ENCODE measurements at places on chromosomes 1 and 21.

DNA sequence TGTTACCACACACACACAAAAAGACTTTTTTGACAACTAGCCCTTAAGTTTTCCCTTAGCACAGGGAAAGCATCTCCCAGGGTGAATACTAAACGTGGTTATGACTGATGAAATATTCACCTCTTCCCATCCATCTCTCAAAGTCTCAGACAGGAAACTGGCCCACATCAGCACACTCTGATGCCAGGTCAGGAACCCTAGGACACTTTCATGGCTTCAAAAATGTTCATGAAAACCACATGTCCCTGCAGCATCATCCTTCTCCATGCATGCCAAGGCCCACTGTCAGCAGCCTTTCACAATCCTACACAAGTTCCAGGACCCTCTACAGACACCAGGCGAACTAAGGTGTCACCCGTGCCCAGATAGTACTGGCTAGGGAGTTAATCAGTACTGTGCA lies 68.7 kb downstream of the DNTTIP2 start:
- no peak for DNase-seq

- DNase-seq = peak; percentile 5
Observed at GRCh38 chr1:7383671-7384520, 387.2 kb upstream of the VAMP3 start.

GRCh38 chr1:176811511-176812288 lies 348.7 kb downstream of the PAPPA2 start:
- no peak for DNase-seq

- DNase-seq = peak; percentile 26
Observed at GRCh38 chr1:220151454-220151853, 57.5 kb downstream of the IARS2 start.

DNA sequence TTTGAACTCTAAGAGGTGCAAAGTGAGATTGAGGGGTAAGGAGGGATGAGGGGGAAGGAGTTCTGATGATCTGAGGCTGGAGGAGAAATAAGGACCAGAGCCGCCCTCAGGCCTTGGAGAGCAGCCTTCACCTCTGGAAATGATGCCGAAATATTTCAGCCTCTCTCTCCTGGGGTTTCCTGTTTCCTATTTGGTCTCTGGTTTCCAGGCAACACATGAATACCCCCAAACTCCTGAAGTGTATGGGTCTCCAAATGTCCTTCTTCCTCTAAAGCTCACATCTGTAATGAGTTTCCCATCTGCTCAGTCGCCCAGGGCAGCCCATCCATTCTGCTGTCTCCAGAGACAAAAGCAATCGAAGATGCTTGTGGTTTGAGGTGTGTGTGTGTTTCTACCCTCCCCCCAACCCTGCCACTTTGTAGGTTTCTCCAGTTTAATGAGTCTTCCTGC lies 52.0 kb upstream of the FAM20B start:
- DNase-seq = no peak

DNA sequence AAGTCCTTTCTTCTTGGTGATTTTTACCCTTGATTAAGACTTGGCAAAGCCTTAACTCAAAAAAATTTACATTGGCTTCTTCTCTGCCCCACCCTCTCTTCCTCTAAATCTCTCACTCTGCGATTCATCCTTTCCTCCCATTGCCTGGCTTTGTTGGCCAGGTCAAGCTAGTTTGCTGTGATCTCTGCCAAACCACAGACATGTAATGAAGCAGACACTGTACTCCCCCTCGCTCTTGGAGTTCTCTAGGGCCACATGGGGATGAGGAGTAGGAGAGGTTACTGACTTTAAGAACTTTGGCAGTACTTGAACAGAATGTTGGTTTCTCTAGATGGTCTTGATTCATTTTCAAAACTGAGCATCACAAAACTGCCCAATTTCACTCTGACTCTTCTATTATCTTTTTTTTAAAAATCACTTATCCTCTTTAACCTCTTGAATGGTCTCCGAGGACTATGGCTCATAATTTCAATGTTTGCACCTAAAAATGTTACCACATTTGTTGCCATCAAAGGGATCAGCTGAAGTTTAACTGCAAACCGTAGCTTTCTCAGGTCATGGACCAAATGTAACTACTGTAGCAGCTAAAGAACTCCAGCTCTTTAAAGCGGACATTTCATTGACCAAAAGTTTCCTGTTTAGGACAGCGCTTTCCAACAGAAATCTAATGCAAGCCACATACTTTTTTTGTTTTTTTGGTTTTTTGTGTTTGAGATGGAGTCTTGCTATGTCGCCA lies 62.7 kb upstream of the IPO9 start:
- no peak for DNase-seq

- DNase-seq = peak; percentile 48
Observed at GRCh38 chr1:23530087-23530746, 816 bp downstream of the E2F2 start.

DNA sequence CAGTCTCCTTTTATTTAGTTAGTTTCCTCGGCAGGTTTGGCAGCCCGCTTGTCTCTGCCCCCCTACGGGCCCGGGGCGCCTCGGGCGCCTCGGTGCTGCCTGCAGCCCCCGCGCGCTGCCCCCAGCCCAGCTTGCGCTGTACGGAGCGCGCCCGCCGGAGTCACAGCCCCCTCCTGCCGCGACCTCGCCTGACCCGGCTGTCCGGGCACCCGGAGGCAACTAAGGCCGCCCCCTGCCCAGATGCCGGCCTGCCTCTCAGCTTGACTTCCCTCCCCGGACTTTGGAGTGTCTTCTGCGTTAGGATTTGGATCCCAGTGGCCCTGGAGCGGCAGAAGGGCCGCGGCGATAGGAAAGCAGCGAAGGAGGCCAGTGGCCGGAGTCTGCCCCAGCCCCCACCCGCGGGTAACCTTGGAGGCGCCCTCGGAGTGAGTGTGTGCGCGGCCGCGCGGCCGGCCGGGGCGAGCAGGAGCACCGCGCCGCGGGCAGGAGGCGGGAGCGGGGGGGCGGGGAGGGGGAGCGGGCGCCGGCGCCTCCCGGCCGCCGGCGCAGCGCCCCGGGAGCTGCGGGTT lies 7.6 kb downstream of the CDKN2C start:
- DNase-seq = peak; percentile 86

GRCh38 chr1:244097523-244098405 lies 46.7 kb downstream of the ZBTB18 start:
- DNase-seq = no peak

- peak; percentile 22 for DNase-seq
Observed at GRCh38 chr1:51491166-51491981, 27.7 kb downstream of the EPS15 start.

DNA sequence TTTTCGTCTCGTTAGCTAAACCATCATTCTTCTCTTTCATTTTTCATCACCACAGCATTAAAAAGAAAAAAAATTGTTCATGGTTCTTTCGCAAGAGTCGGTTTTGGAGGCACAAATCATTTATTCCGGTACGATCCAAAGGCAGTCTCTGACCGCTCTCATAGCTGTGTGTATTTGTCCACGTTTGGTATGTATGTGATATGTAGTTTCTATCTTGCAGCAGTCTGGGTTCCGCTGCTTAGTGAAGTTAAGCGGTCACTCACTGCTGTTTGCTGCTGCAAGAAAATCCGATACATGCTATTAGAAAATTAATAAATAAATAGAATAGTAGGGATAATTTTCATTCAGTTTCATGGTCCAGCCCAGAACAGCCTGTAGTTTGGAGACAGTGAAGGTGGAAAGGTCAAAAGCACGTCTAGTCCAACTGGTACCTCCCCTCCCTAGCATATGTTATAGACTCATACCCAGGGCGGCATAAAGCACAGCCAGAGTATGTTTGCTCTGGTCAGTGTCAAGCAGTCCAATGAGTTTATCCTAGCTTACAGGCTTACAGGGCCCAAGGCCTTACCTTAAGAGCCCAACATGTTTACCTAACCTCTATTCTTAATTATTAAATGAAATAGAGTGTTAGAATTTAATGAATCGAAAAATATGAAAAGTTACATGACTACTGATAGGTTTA lies 2.5 kb downstream of the FMN2 start:
- DNase-seq = no peak

GRCh38 chr21:28148400-28149064 lies 844.1 kb downstream of the LTN1 start:
- no peak for DNase-seq

DNA sequence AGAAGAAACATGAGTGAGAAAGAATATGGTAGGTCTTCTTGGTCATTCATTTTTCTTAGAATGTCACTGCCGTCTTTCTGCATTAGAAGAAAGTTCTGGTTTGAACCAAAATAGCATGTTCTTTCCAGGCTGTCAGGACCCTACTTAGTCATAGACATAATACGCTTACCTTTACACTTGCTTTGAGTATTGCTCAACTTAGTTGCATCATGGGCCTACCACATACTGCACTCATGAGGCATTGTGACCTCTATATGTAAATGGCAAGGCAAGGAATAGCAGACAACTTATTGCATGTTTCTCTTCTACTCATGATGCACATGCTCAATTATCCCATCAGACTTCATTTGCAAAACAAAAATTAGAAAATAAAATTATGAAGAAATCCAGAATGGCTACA lies 415.0 kb downstream of the HLX start:
- no peak for DNase-seq

GRCh38 chr1:214524824-214525223 lies 26.6 kb downstream of the PTPN14 start:
- no peak for DNase-seq

GRCh38 chr1:235287208-235287882 lies 40.6 kb downstream of the ARID4B start:
- DNase-seq = no peak

DNA sequence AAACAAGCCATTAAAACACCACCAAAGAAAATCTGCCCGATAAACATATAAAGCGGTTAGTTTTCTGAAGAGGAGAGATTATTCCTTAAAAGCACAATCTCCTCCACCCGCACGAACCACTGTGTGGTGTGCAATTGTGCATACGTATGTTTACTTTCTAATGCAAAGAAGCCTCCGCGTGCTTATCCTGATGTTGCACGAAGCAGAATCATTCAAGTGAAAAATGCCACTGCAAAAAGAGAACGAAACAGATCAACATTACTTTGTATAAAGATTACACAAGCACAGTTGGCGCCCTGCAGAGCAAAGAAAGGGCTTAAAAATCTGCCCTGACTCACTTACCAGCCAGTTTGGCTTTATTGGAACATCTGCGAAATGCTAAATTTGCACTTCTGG lies 166.8 kb downstream of the ZNF281 start:
- DNase-seq = no peak

GRCh38 chr1:206930210-206930798 lies 8.6 kb upstream of the FCMR start:
- DNase-seq = no peak

DNA sequence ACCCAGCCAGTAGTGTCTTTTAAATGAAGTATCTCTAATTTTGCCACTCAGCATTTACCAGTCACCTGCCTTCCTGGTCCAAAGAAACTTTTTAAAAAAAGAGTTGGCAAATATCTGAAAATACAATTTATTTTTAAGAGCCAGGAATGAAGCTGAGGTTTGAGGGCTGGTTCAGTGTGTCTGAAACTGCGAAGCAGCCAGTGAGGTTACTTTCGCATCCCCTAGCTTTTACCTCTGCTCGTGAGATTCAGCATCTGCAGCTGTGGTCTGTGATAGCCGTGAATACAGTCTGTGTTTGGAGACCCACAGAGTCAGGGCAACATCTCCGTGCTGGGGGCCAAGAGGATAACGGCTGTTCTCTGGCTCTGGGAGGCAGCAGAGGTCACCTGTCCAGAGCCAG lies 21.3 kb upstream of the KCNAB2 start:
- no peak for DNase-seq

DNA sequence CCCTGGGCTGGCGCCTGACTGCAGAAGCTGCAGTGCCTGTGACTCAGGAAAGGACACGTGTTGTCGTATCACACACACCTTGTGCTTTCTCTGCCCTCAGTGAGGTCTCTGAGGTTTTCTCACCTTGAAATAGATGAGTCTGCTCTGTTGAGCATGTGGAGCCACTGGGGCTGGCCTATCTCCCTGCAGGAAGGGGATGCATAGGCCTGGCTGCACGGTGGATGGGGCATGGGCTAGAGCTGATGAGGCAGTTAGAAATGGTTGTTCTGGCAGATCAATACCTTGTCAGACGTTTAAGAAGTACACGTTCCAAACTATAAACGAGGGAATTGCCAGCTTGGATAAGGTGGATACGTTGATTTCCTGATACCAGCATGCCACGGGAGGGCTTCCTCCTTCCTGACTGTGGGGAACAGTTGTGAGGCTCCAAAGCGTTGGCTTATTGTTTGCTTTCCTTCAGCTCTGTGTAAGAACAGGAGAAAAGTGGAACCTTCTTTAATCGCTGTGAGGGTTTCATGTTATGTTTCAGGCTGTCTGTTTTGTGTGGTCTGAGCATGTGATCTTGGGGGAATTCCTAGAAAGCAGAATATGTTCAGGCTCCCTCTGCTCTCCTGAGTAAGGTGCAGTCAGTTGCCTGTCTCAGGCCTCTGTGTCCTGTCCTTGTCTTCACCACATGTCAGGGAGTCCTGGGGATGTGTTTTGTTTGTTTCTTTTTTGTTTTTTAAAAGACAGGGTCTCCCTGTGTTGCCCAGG lies 44.8 kb downstream of the PCNT start:
- no peak for DNase-seq

GRCh38 chr21:46517361-46517760 lies 58.7 kb downstream of the DIP2A start:
- no peak for DNase-seq

DNA sequence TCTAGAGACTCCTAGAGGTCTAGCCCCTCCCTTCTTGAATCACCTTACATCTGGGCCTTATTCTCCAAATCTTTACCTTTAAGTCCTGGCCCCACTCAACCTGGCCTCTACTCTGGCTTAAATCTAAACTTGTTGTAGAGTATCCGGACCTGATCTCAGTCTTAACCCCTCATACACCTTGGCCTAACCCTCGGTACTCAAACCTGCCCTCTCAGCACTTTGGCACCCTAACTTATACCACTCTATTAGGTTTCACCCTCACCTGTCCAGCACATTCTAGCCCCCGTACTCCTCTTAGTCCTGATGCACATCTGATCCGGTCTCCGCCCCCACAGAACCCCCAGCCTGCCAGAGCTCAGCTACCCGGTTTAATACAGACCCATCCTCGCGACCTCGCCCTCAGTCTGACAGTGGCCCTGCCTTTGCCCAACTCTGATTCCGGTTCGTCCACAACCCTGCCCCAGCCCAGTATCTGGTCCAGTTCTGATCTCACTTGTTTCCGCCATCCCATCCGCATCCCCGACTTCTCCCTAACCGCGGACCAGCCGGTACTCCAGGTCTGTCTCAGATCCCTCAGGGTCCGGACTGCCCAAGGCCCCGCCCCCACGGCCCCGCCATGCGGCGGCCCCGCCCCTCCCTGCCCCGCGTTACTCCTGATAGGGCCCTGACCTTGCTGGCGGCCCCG lies 1.5 kb downstream of the TRIM62 start:
- DNase-seq = peak; percentile 96

DNA sequence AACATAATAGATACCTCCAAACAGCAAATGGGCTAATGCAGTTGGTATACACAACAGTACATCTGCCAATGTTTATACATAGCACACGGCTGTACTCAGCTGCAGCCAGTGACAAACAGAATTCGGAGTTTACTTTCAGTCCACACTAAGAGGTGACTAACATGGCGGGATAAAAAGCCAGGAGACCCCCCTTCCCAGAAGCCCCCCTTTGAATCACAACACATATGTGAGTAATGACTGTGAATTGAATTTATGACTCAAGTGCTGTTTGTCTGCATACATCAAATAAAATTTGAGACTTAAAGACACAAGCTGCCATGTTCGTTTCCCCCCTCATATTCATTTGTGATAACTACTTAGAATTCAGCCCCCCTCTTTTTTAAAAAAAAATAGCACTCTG lies 113.2 kb downstream of the RUNX1 start:
- no peak for DNase-seq

GRCh38 chr1:230141021-230141648 lies 74.1 kb downstream of the GALNT2 start:
- DNase-seq = no peak

GRCh38 chr1:208787219-208787618 lies 543.0 kb upstream of the PLXNA2 start:
- no peak for DNase-seq

Data from D341Med (cell line).